Activated CD4-positive, alpha-beta T cell treated with anti-CD3 and anti-CD28 coated beads for 4 hours (primary cell): ENCODE measurements at places on chromosomes 1 and 21.

GRCh38 chr1:63914706-63915105 is 140.9 kb downstream of the ROR1 start:
- DNase-seq, result no peak

DNA sequence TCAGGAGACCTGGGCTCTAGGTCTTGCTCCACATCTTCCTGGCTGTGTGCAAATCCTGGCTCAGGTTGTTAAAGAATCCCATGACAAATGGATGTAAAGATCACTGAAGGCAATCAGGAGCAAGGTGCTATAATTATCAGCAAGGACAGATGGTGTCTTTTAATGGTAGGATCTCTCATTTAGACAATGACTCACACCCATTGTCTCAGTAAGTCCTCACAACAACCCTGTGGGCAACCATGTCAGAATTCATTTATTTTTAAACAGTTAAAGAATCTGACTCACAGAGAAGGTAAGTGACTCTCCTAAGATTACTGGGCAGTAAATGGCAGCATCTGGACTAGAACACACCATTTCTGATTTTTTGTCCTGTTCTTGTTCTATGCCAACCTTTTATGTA is 32.8 kb downstream of the RNASEL start:
- no peak for DNase-seq

- no peak for DNase-seq
Observed at GRCh38 chr1:101044749-101045148, 19.2 kb upstream of the DPH5 start.

DNA sequence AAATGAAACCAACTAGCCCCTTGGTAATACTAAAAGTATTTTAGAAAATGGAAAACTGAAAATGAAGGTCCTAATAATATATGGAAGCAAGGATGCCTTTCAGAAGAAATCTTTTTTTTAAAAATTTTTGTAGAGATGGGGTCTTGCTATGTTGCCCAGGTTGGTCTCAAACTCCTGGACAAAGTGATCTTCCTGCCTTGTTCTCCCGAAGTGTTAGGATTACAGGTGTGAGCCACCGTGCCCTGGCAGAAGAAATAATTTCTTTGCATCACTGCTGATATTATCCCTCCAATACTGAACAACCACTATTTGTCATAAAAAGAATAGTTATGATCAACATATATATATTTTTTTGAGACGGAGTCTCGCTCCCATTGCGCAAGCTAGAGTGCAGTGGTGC is 25.6 kb downstream of the SELENOF start:
- no peak for DNase-seq

DNA sequence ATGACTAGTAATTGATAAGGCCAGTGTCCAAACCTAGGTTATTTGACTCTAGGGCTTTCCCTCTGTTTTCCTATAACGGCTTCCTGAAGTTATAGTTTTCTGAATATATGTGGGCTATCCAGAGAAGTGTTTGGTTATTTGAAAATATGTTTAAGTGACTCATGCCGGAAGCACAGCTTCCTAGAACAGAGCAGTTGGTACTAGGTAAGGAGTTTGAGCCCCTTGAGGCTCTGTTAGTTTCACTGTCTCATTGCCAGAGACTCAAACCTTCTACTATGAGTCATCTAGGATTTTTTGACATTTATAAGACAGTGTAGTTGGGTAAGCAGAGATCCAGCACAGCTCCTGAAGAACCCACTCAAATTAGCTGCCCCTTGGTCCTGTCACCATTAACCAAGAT is 27.1 kb upstream of the LEPR start:
- no peak for DNase-seq

- DNase-seq, result peak; percentile 53
Observed at GRCh38 chr1:26126321-26127084, 14.9 kb downstream of the PDIK1L start.

DNA sequence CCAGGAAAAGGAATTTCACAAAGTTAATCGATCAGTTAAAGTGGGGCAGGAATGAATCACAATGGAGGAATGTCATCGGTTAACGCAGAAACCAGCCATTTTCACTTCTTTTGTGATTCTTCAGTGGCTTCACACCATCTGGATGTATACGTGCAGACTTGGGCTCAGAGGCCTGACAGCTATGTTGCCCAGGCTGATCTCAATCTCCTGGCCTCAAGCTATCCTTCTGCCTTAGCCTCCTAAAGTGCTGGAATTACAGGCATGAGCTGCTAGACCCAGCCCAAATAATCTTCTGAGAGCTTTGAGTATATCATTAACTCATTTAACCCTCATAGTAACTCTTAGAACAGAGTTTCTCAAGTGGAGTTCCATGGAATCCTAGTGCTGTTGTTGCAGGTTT is 126.5 kb upstream of the VANGL1 start:
- DNase-seq, result no peak

- no peak for DNase-seq
Observed at GRCh38 chr1:42318601-42319000, 16.4 kb downstream of the FOXJ3 start.
